ENCODE measurements at places on chromosomes 12 and 14. TPM values are rescaled to one million over a fixed set of nuclear protein-coding genes. Genes with fewer than 3 reads are reported as not detected.

- no peaks in the 10 kb centered on the region for H3K36me3 ChIP-seq
- H3K4me1 ChIP-seq, result peaks cover 37% of the 10 kb centered on the region
- H3K4me3 ChIP-seq, result no peak overlapping the region
- DNase-seq, result no peak
These were observed 5.9 kb upstream of the RCOR1 start for GRCh38 chr14:102586420-102587104.

The KCNH3 gene
- 0.08 TPM for total RNA-seq

DNA sequence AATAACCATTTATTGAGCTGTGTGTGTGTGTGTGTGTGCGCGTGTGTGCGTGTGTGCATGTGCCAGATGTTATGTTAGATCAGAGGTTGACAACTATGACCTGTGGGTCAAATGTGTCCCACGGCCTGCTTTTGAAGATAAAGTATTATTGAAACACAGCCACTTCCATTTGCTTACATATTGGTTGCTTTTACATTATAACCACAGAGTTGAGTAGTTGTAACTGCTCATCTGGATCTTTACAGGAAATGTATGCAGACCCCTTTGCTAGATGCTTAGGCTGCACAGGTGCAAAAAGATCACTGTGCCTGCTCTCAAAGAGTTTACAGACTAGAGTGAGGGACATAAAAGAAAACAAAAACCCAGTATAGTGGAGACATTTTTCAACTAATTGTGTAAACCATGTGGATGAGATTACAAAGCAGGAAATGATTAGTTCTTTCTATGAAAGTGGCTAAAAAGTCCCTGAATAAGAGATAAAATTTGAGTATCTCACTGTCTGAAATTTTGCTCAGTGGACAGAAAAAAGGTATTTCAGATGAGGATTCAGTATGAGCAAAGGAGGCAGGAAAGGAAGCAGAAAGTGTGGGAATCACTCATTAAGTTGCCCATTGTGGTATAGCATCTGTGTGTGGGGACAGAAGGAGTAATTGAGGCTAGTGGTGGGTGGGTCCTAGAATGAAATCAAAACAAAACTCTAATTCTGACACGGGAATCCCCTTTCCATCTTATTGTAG is 188.4 kb downstream of the PAH start:
- no peaks in the 10 kb centered on the region for H3K27me3 ChIP-seq
- no peaks in the 10 kb centered on the region for H3K4me1 ChIP-seq
- no peak for DNase-seq
- no peak overlapping the region for H3K27ac ChIP-seq

GRCh38 chr14:89849931-89850330 is 104.6 kb downstream of the EFCAB11 start:
- no peak for DNase-seq
- no peaks in the 10 kb centered on the region for H3K27me3 ChIP-seq
- H3K27ac ChIP-seq, result no peak overlapping the region

The TEX52 gene
- total RNA-seq, result not detected

DNA sequence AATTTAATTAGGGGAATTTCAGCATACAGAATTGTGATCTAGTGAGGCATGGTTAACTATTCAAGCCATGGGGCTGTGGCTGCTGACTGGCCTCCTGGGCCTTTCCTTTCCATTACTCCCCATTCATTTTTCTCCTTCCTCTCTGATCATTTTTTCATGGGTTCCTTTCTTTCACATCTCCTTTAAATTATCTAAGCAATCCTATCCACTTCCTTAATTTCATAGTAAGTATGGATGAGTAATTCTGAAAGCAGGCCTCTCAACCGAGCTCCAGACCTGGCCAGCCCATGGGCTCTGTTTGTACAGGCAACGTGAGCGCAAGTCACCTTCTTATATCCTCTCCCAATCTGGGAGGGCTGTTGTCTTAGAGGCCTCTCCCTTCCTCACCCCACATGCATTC is 13.4 kb downstream of the CKAP4 start:
- H3K27me3 ChIP-seq, result no peaks in the 10 kb centered on the region
- no peak overlapping the region for H3K27ac ChIP-seq
- H3K36me3 ChIP-seq, result peaks cover 36% of the 10 kb centered on the region
- H3K4me3 ChIP-seq, result no peak overlapping the region
- DNase-seq, result no peak
- no peaks in the 10 kb centered on the region for H3K4me1 ChIP-seq

The PROX2 gene
- not detected for total RNA-seq

GRCh38 chr12:124428792-124429281 is 133.9 kb downstream of the RFLNA start:
- H3K27ac ChIP-seq, result no peak overlapping the region
- H3K4me1 ChIP-seq, result peaks cover 34% of the 10 kb centered on the region
- H3K36me3 ChIP-seq, result peaks cover 82% of the 10 kb centered on the region
- no peak overlapping the region for H3K4me3 ChIP-seq
- H3K27me3 ChIP-seq, result no peaks in the 10 kb centered on the region

- no peaks in the 10 kb centered on the region for H3K4me1 ChIP-seq
- no peak overlapping the region for H3K27ac ChIP-seq
- no peak for DNase-seq
- no peaks in the 10 kb centered on the region for H3K27me3 ChIP-seq
- H3K4me3 ChIP-seq, result no peak overlapping the region
These were observed 180.0 kb upstream of the C14orf180 start for GRCh38 chr14:104399432-104400155.

The SERPINA1 gene
- total RNA-seq, result 6.9 TPM

- DNase-seq, result no peak
- H3K27ac ChIP-seq, result no peak overlapping the region
- no peaks in the 10 kb centered on the region for H3K36me3 ChIP-seq
These were observed 277.2 kb downstream of the TMTC2 start for GRCh38 chr12:82963956-82964355.

DNA sequence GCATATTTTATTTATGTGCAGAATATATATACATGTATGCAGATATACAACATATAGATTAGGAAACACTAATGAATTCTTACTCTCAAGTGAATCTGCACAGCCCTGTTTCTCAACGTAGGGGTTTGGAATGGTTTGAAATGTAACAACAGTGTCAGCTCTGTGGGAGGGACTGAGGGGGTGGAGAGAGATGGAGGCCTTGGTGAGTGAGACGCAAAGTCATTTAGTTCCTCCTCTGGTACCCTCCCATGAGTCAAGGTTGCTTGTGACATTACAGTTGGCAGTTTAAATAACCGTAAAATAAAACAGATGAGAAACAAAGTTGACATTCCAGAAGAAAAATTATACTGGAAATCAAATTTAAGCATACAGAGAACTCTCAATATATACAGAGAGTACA is 313.0 kb upstream of the PRKD1 start:
- no peak for DNase-seq
- H3K4me3 ChIP-seq, result no peak overlapping the region
- no peaks in the 10 kb centered on the region for H3K4me1 ChIP-seq
- no peak overlapping the region for H3K27ac ChIP-seq
- no peaks in the 10 kb centered on the region for H3K27me3 ChIP-seq
- no peaks in the 10 kb centered on the region for H3K36me3 ChIP-seq

The KRT74 gene
- total RNA-seq, result not detected

GRCh38 chr14:23137192-23137812 is 18.2 kb upstream of the CEBPE start:
- no peak for DNase-seq
- no peaks in the 10 kb centered on the region for H3K4me1 ChIP-seq
- no peaks in the 10 kb centered on the region for H3K36me3 ChIP-seq
- H3K27ac ChIP-seq, result no peak overlapping the region

- no peak overlapping the region for H3K4me3 ChIP-seq
- H3K27me3 ChIP-seq, result peaks cover 10% of the 10 kb centered on the region
- H3K4me1 ChIP-seq, result no peaks in the 10 kb centered on the region
- no peak overlapping the region for H3K27ac ChIP-seq
These were observed 116.6 kb upstream of the C14orf180 start for GRCh38 chr14:104462651-104463630.

The FOXN4 gene
- not detected for total RNA-seq

DNA sequence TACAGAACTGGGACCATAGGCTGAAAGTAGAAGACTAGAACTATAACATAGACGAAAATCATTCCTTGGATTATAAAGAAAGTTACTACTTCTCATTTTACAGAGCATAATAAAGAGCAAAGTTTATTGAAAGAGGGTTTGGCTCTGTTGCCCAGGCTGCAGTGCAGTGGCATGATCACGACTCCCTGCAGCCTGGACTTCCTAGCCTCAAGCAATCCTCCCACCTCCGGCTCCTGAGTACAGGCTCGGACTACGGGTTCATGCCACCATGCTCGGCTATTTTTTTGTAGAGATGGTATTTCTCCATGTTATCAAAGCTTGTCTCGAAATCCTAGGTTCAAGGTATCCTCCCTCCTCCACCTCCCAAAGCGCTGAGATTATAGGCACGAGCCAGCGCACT is 190.1 kb upstream of the FOXG1 start:
- H3K4me3 ChIP-seq, result no peak overlapping the region
- H3K27ac ChIP-seq, result peak overlapping the region; percentile 94
- no peak for DNase-seq
- H3K4me1 ChIP-seq, result peaks cover 12% of the 10 kb centered on the region
- no peaks in the 10 kb centered on the region for H3K27me3 ChIP-seq

DNA sequence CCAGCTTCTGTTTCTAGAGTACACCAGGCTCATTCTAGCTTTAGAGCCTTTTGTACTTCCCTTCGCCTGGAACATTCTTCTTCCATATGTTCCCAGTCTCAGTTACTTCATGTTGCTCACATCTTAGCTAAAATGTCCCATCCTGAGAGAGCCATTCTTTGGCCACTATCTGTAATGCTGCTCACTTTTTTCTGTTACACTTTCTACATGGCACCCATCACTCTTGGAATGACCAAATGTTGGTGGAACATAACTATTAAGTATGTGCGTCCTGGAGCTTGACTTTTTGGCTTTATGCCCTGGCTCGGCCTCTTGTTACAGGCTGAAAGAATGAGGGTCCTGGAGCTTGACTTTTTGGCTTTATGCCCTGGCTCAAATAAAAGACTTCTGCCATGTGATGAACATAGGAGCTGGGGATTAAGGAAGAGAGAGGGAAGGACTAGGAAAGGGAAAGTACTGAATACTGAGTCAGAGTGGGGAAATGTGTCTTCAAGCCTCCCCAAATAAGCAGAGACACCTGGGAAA is 442.9 kb upstream of the ATP2B1 start:
- H3K36me3 ChIP-seq, result no peaks in the 10 kb centered on the region
- H3K4me1 ChIP-seq, result peaks cover 5% of the 10 kb centered on the region
- H3K27me3 ChIP-seq, result no peaks in the 10 kb centered on the region
- H3K4me3 ChIP-seq, result no peak overlapping the region
- DNase-seq, result no peak

The TRHDE gene
- total RNA-seq, result 29.5 TPM

- H3K4me3 ChIP-seq, result no peak overlapping the region
- peaks cover 17% of the 10 kb centered on the region for H3K4me1 ChIP-seq
- H3K27me3 ChIP-seq, result no peaks in the 10 kb centered on the region
- H3K27ac ChIP-seq, result no peak overlapping the region
- DNase-seq, result no peak
These were observed 5.8 kb upstream of the SLC48A1 start for GRCh38 chr12:47767216-47767724.

GRCh38 chr14:32980178-32980901 is 41.7 kb downstream of the NPAS3 start:
- H3K27ac ChIP-seq, result no peak overlapping the region
- H3K4me1 ChIP-seq, result no peaks in the 10 kb centered on the region
- no peaks in the 10 kb centered on the region for H3K27me3 ChIP-seq
- no peak overlapping the region for H3K4me3 ChIP-seq

DNA sequence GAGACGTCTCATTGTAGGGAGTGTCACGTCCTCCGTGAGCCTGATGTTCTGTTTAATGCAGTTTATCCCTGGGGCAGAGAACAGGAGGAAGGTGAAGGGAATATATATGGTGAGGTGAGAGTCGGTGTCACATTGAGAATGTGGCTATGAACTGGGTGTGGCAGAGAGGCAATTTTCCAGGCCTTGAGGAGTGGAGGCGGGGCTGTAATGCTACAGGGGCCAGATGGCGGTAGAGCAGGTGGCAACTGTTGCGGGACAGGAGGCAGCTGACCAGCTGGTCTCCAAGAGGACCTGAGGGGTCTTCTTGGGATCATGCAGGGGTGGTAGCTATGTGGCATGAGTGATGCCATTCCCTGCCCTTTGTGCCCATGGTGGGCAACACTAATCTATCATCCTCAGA is 59.6 kb downstream of the CACNA1C start:
- no peak overlapping the region for H3K27ac ChIP-seq
- H3K36me3 ChIP-seq, result peaks cover 13% of the 10 kb centered on the region
- no peak for DNase-seq
- no peak overlapping the region for H3K4me3 ChIP-seq

GRCh38 chr14:61472011-61472672 is 150.8 kb downstream of the PRKCH start:
- H3K27me3 ChIP-seq, result no peaks in the 10 kb centered on the region
- H3K27ac ChIP-seq, result peak overlapping the region; percentile 87
- H3K36me3 ChIP-seq, result no peaks in the 10 kb centered on the region
- H3K4me3 ChIP-seq, result peak overlapping the region; percentile 37
- H3K4me1 ChIP-seq, result peaks cover 50% of the 10 kb centered on the region

The DEPDC4 gene
- total RNA-seq, result 1.9 TPM

- no peaks in the 10 kb centered on the region for H3K4me1 ChIP-seq
- no peaks in the 10 kb centered on the region for H3K27me3 ChIP-seq
- H3K36me3 ChIP-seq, result peaks cover 11% of the 10 kb centered on the region
- no peak for DNase-seq
These were observed 85.0 kb downstream of the SYNE3 start for GRCh38 chr14:95431199-95432143.

DNA sequence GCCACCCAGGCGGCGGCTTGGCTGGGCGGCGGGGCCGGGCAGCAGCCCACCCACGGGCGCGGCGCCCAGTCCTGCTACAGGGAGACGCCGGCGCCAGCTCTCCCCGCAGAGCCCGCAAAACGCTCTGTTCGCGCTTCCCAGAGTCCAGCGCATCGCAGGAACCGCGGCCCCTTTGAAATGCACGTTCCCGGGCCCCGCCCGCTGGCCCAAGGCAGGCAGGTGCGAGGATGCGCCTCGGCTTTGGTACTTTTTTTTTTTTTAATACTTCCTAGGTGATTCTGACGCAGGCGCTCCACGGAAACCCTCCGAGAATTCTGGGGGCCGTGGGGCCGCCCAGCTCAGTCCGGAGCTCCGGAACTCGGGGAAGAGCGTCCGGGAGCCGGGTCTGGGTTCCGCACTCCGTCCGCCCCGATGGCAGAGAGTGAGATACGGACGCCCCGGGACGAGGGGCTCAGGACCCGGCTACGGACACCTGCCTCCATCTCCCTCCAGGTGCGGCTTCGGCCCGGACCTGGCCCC is 483 bp downstream of the POC1B start:
- peak overlapping the region; percentile 90 for H3K27ac ChIP-seq
- peak overlapping the region; percentile 62 for H3K4me3 ChIP-seq
- no peaks in the 10 kb centered on the region for H3K27me3 ChIP-seq
- peaks cover 26% of the 10 kb centered on the region for H3K36me3 ChIP-seq

GRCh38 chr12:84785951-84786350 is 126.6 kb downstream of the SLC6A15 start:
- no peak for DNase-seq
- H3K4me1 ChIP-seq, result no peaks in the 10 kb centered on the region
- no peaks in the 10 kb centered on the region for H3K36me3 ChIP-seq
- H3K4me3 ChIP-seq, result no peak overlapping the region

DNA sequence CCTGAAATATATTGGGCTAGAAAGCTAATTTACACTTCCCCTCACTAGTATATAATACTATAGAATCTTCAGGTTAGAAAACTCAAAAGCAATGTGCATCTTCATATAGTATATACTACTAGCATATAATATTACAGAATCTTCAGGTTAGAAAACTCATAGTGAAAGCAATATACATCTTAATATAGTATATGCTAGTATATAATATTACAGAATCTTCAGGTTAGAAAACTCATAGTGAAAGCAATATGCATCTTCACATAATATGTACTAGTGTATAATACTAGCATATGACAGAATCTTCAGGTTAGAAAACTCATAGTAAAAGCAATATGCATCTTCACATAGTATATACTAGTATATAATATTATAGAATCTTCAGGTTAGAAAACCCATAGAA is 329.6 kb downstream of the ZFP36L1 start:
- no peak overlapping the region for H3K4me3 ChIP-seq
- no peaks in the 10 kb centered on the region for H3K36me3 ChIP-seq
- H3K27ac ChIP-seq, result no peak overlapping the region
- no peak for DNase-seq

The PIK3C2G gene
- not detected for total RNA-seq
